ENCODE measurements at places on chromosomes 12 and 14. TPM values are rescaled to one million over a fixed set of nuclear protein-coding genes. Genes with fewer than 3 reads are reported as not detected.

Gene LRFN5
- not detected for total RNA-seq

- no peak for DNase-seq
Measured at GRCh38 chr14:90960818-90961217, 99.6 kb downstream of the RPS6KA5 start.

- DNase-seq = no peak
Measured at GRCh38 chr12:94722664-94723063, 72.3 kb upstream of the TMCC3 start.

- DNase-seq = no peak
Measured at GRCh38 chr14:49934646-49935045, 41.8 kb downstream of the ARF6 start.

- no peak for DNase-seq
Measured at GRCh38 chr12:3920351-3921150, 47.4 kb upstream of the PARP11 start.

Gene B4GALNT3
- total RNA-seq = 1.2 TPM

DNA sequence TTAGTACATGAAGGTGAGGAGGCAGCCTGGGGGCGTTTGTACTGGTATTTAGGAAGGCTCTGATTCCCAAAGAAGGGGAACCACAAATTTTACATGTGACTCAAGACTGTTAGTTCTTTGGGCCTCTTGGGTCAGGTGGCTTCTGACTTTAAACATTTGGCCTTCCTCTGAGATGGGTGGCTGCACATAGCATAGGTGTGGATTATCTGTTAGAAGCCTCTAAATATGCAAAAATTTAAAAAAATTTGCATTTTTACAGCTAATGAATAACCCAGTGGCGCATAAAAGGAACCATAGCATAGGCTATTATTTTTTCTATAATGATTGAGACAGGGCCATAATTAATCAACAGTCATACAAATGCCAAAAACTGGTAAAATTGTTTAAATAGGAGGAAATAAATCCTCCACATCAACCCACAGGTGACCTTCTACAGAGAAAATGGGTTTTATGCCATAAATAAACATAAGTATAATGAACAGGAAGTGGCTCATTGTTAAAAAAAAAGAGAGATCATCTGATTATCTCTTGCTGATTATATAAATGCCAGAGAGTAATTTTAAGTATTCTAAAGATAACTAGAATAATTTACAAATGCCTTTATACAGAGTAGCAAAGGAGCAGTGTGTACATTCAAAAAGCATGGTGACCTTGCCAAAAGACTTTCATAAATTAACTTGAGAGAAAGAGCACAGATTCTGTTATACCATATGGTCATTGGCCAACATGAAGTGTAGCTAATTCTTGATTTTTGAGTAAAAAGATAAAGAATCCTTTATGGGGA lies 284.2 kb upstream of the ATP2B1 start:
- DNase-seq = no peak

DNA sequence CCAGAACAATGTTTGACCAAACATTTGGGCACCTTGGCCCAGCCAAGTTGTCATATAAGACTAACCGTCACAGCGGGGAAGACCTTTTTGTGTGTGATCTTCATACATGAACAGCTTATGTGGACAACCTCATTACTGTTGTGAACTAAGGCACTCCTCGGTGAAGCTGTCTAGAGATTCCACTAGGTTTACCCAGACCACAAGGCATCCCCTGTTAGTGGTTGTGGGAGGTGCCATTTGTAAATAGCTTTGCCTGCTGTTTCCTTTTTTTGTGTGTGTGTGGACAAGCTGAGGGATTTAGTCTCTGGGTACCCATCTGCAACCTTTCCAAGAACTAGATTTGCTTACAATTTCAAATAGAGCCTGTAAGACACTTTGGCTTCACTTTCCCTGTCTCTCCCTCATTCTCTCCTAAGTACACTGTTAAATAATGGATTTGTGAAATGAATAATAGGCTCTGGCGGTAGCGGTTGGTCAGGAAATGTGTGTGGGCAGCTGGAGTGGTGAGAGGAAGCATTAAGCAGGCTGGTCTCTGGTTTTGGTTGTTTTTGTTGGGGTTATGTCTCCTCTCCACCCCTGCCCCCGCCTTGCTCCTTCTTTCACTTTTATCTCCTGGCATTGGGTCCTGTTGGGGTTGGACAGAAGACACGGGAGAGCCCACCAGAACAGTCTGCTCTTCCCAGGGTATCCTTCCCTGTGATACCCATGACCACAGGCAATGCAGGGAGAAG lies 727.6 kb downstream of the VRK1 start:
- DNase-seq = no peak

Gene RTN1
- total RNA-seq = not detected

Gene STAC3
- total RNA-seq = not detected

- DNase-seq = no peak
Measured at GRCh38 chr12:92696216-92696615, 6.6 kb upstream of the PLEKHG7 start.

DNA sequence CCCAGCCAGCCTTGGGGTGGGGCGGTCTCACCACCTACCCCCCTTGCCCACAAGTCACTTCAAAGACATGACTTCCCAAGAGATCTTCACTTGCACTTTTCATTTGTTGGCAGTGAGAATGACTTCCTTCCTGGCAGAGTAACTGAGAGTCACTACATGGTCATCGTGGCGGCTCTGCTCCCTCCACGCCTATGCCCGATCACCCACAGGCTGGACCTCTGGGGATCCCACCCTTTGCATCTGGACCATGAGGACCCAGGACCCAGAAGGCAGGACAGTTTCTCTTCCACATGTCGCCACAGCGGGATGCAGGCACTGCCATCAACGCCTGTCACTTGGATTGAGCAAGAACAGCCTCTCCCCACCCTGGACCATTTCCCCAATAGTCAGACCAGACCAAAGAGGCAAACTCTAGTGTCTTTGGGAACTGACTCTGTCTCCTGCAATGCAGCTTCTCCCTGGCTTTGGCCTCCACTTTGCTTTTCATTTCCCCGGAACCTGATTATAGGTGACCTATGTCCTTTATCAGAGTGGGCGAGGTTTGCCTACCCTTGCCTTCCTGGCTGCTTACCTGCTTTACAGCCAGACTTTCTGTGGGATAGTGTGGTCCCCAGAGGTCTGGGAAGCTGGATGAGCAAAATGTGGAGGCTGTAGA lies 3.6 kb downstream of the VDR start:
- DNase-seq = no peak

DNA sequence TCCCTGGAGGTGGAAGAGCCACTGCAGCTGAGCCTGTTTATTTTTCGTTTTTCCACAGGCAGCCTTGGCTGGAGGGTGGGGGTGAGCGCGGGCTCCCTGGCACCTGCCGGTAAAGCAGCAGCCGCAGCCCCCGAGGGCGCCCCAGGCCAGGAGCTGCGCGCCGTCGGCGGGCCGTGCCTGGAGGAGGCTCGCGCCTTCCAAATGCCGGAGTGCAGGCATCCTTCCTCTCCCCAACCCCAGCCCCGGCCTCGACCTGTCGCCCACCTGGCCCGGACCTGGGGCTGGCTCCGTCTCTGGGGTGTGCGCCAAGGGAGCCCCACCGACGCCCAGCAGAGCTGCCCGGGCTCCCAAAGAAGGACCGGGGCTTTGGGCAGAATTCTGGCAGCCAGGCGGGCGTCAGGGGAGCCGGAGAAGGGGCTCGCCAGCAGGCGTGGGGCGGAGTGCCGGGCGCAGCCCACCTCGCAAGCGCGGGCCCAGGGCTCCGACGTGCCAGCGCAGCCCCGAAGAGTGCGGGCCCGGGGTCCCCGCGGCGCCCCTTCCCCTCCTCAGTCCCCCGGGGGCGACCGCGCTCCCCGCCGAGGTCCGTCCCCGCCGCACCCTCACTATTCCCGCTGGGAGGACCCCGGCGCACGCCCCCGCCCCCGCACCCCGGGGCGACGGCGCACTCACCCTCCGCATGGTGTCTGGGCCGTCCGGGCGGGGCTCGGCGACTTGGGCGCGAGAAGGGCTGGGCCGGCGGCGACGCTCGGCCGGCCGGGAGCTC lies 130.3 kb downstream of the NDUFA12 start:
- no peak for DNase-seq

Gene KERA
- total RNA-seq = not detected

- no peak for DNase-seq
Measured at GRCh38 chr12:22858849-22859570, 234.0 kb downstream of the ETNK1 start.

GRCh38 chr12:23621900-23622299 lies 327.6 kb downstream of the SOX5 start:
- DNase-seq = no peak

DNA sequence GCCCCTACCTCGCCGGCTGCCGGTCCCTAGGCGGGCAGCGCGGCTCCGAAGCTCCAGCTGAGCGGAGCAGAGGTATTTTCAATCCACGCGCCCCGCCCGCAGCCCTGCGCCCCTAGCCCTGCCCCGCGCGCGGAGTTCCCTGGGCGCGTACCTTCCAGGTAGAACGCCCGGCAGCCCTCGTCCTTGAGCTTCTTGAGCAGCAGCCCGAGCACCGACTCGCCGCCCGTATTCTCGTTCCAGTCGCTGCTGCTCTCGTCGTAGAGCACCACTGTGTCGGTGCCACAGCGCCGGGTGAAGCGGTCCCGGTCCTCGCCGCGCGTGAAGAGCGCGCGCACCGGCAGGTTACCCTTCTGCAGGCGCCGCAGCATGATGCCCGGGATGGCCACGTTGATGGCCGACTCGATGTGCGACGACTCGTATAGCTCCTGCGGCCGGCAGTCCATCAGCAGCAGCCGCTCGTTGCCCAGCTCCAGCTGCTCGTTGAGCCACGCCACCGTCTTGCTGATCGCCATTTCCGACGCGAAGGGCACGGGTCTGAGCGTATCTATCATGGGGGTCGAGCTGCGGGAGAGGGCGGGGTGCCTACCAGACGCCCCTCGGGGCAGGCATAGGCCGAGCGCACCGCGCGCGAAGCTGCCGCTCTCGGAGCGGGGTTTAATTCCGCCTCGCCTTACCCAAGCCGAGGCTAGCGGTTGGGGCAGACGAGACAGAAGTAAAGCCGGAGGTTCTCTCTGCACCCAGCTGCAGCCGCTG lies 636 bp downstream of the DUSP6 start:
- DNase-seq = no peak

Gene SALL2
- 0.85 TPM for total RNA-seq

GRCh38 chr12:53505555-53506449 lies 1.5 kb downstream of the NPFF start:
- DNase-seq = no peak

DNA sequence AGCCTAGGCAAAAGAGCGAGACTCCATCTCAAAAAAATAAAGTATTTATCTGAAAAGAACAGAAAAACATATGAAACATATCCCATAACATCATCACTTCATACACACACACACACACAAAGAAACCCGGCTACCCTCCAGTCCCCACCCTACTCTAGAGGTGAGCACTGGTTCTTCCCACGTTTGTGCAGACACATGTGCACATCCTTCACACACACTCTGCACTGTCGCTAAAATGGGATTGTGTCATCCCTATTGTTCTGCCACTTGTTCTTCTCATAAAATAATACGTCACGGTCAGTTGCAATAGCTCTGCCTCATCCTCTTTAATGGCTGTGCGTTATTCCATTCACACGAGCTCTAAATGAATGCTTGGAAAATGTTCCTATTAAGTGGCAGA lies 85.9 kb upstream of the ANO2 start:
- DNase-seq = no peak

Gene VRK1
- total RNA-seq = 45.6 TPM

Gene CCDC197
- not detected for total RNA-seq

DNA sequence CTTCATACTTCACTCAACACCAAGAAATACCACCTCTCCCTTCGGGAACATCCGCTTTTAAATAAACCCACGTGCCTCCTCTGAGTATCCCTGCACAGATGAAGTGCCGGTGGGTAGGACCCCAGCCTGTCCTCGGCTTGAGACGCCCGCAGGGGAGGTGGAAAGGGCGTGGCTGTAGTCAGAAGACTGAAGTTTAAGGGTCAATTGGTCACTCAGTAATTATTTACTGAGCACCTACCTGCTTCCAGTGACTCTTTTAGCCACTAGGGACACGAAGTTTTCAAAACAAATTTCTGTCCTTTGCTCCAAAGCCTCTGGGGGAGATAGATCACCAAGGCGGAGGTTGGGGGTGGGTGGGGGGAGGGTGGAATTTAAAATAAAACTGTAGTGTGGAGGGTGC lies 309.4 kb downstream of the VRK1 start:
- no peak for DNase-seq

Gene STON2
- 16.3 TPM for total RNA-seq

DNA sequence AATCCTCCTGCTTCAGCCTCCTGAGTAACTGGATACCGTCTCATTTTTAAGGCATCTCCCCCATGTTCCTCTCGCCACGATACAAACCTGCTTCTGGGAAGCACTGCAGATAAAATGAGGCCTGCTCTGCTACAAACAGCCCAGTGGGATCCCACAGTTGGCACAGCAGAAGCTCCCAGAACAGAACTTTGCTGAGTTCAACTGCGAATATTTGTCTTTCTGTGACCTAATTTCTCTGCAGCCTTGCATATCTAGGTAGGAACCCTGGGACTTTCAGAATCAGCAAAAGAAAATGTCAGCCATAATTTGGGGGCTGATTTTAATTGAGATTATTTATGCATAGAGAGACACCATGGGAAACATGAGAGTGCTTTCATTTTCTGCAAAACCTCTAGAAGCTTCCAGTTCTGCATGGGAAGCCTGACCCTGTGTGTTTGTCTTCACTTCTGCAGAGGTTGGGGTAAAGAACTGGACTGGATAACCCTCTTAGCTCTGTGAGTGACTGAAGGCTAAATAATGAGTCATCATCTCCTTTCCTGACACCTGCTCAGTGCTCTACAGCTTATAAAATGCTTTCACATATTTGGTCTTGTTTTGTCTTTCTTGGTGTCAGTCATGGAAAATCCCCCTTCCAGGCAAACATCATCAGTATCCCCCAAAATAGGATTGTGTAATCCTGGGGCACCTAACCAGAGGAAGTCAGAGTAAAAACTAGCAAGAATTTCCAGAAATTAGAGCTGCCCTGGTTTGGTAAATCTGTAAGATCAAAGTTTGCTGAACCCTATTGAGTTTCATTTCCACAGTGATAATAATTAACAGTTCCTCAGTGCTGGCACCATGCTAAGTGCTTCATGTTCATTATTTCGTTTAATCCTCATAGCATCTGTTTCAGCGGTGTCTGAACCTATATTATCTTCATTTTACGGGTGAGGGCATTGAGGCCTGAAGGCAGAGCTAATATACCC lies 185.8 kb downstream of the SLC15A4 start:
- no peak for DNase-seq

DNA sequence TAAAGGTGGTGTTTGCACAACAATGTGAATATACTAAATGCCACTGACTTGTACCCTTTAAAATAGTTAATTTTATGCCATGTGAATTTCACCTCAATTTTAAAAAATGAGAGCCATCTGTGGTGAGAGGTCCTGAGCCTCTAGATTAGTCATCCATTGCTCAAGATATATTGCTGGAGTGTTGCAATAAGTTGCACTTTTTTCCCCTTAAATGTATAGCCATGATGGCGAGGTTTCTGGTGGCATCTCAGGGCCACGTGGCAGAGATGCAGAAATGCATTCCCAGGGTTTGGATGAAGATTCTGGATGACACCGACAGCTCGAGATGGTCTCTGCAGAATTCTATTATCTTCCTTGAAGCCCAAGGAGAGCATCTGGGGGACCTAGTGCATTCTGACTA lies 153.7 kb downstream of the AACS start:
- no peak for DNase-seq

DNA sequence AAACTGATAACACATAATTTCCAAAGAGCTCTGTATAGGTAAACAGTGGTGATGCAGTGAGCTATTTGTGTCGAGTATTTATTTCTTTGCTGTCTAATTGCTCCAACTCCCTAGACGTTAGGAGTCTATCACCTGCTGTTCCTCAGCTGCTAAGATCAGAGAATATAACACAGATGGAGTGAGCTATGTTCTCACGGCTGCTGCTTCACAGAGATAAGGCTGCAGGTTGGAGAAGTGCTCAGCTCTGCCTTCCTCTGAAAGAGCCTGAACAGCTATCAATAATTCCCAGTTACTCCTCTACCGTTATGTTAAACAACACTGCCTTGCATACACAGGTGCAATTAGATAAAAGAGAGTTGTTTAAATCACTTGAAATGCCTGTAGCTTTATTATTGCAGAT lies 103.2 kb upstream of the MDGA2 start:
- DNase-seq = no peak
